ENCODE measurements at places on chromosomes 6 and 20.
A peak's percentile ranks its signal among the peaks of the same experiment; 100 is the strongest.

- no peak for DNase-seq
These were observed 120.5 kb upstream of the ENPP5 start for GRCh38 chr6:46291275-46291633.

DNA sequence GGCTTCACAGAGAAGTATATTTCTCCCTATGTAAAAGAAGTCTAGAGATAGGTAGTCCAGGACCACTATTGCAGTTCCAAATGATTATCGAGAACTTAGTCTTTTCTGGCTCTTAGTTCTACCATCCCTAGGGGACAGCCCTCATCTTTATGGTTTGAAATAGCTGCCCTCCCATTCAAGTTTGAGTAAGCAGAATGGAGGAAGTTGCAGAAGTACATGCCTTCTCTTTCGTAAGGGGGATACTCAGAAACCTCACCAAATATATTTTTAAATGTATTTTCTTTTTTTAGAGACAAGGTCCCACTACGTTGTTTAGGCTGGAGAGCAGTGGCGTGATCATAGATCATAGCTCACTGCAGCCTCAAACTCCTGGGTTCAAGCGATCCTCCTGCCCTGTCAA lies 236.8 kb upstream of the RREB1 start:
- no peak for DNase-seq

DNA sequence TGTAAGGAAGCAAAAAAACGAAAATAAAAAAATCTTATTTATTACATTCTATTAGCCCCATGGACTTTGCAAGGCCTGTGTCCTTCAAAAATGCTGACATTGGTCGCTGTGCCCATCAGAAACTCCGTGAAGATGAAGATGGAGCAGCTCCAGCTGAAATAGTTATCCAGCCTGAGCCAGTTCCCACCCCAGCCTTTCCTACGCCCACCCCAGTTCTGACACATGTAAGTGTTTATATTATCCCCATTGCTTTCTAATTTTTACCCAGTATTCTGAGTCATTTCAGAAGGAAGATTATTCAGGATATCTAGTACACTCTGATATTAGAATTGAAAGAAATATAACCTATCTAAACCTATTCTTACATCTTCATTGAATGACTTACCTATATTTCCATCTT lies 217.7 kb downstream of the ARHGAP18 start:
- no peak for DNase-seq

DNA sequence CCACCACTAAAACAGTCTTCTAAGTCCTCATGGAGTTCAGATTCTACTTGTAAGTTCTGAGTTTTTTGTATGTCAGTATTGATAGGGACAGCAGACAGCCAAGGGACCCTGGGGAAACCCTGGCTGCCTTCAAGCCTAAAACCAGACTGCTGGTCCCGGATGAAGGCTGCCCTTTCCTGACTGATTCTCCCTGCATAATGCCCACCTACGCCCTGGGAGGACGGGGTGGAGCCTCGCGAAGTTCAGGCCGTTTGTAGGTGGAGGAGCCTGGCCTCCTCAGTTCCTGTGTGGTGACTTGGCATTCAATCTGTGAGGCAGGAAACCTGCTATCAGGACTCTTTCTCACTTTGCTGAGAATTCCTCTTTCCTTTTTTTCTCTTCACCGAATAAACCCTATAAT lies 120.3 kb upstream of the LGSN start:
- no peak for DNase-seq

GRCh38 chr6:53294095-53294494 lies 54.7 kb downstream of the ELOVL5 start:
- DNase-seq: no peak

- DNase-seq: no peak
These were observed 9.4 kb downstream of the ARFGAP1 start for GRCh38 chr20:63281742-63282665.

DNA sequence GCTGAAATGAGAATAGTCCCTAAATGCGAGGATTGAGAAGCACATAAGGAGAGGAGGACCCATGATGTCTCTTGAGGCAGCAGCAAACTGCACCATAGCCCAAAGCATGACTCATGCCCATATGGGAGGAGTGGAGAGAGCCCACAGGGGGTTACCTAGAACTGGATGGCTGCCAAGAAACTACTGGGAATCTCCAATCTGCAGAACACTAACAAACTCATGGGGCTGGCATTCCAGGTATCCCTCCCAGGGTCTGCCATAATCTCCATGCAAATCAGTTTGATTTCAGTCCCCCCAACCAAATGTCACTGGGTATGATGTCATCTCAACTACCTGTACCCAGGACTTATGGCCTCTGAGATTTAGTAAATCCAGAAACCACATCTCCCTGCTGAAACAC lies 410.5 kb downstream of the PTPRT start:
- no peak for DNase-seq

DNA sequence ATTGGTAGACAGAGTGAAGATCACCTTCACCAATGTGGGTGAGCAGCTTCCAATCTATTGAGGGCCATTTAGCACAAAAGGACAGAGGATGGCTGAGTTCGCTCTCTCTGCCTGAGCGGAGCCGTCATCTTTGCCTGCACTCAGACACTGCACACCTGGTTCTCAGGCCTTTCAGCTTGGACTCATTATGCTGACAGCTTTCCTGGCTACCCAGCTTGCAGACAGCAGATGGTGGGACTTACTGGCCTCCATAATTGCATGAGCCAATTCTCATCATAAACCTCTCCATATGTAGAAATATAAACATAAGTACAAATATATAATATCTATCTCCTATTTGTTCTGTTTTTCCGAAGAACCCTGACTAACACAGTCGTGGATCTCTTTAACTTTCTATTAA lies 13.7 kb downstream of the TBXT start:
- no peak for DNase-seq

DNA sequence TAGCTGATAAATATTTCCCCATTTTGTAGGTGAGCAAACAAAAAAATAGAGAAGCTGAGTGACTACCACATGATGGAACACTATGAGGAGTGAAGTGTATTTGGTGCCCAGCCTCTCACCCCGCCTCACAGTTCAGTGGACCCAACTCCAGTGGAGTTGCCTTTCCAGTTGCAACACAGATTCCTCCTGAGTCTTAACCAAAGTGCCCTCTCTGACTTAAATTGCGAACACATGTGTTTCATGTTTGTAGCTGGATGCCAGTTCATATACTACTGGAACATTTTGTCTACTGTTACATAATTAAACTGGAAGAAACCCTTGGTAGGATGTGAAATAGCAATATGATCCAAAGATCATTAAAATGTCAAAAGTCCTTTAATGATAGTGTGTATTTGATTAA lies 448.9 kb downstream of the COL12A1 start:
- DNase-seq: no peak

- DNase-seq: no peak
These were observed 103.9 kb downstream of the ESR1 start for GRCh38 chr6:151911401-151911800.

- DNase-seq: no peak
These were observed 43.2 kb upstream of the TBC1D7 start for GRCh38 chr6:13371421-13372072.

DNA sequence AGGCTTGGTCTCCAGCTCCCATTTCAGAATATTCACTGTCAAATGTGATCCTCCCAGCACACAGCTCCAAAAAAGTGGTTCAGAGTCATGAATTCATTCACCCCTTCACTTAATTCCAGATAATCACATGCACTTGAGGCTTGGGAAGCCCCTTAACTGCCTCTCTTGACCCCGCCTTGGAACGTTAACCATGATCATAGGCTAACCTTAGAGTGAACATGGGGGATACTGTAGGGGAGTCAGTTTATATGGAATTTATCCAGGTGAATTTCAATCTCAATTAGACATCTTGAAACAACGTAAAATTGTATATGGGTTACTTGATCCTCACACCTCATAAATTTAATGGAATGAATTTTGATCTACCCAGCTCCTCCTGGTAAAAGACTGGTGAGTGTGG lies 346.8 kb upstream of the ARID1B start:
- DNase-seq: no peak

DNA sequence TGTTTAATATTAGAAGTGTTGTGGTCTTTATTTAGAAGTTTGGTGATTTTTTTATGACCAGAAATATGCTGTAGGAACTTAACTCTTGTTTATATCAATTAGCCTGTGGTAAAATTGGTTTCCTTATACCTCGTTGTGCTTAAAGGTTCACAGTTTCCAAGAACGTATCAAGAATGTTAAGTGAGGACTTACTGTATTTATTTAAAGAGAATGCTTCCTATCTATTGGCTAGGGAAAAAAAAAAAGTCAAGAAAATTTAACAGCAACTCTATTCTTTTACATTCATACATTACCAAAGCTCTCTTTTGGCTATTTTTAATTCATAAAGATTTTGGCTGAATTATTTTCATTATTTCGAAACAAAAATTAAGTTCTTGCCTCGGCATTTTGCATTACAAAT lies 1.6 kb downstream of the KIAA0319 start:
- DNase-seq: no peak

DNA sequence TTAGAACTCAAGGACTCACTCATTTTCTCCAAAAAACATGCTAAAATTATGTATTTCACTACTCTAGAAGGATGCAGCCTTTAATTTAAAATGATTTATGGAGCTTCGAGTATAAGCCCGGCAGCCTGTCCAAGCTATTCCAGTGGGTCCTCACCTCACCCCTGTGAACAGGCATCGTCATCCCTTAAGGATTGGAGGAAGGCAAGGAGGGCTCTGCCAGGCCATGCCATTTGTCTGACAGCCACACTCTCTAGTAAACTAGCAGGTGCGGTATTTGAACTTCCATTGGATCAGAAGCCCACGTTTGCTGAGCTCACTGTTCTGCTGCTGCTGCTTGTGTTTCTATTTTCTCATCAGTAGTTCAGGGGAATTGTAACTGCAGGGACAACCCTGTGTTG lies 39.8 kb upstream of the NAA20 start:
- DNase-seq: no peak

DNA sequence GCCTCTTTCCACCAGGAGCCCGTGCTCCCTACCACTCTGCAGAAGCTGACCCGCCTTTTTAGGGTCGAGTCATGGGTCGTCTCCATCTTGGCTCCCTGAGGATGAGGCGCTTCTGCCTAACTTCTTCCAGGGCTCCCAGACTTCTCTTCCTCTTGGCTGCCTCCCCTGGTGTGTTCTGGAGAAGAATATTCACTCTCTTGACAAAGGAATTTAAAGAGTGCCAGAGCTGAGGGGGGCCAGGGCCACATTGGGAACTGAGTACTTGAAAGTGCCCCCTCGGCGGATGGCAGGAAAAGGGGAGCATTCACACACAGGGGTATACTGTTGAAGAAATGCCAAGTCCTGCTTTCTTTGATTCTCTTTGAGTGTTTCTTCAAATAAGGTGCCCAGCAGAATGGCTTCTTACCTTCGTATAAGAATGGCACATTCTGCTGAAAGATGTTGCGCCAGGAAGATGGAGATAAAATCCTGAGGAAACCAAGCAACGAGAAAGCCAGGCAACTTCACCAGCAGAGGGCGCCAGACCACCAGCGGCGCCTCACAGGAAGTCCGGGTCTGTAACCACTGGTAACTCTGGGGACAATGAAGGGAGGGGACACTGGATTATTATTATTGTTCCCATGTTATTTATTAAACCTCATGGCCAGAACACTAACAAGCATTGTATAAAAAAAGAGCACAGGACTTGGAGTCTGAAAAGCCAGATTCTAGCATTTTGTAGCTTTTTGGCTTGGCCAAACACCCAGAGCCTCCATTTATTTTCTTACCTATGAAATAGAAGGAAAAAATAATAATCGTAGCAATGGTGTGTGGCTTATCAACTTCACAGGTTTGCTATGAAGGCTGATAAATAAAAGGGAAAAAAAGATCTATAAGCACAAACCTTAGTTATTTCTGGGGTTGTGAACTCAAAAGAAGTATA lies 176.7 kb downstream of the HACE1 start:
- DNase-seq: peak; percentile 62

GRCh38 chr6:112144145-112144926 lies 56.9 kb downstream of the FAM229B start:
- DNase-seq: no peak

- DNase-seq: no peak
These were observed 126.9 kb downstream of the DHX35 start for GRCh38 chr20:39089029-39089428.

DNA sequence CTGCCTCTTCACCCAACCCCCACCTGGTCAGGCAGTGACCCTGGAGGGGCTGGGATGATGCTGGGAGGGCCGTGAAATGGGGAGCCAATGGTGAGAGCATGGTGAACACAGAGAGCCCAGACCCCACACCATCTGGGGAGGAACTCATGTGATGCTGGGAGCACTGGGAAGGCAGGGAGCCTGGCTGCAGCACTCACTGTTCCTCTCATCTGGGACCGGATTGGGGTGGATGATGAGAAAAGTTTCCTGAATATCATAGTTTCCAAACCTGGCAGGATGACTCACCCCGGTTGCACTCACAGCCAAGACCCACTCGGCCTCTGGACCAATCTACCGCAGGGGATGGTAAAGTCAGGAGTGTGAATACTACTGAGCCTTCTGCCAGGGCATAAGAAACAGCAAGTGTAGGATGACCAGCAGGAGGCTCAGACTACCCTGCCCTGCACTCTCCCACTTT lies 21.8 kb downstream of the ULBP1 start:
- DNase-seq: no peak

DNA sequence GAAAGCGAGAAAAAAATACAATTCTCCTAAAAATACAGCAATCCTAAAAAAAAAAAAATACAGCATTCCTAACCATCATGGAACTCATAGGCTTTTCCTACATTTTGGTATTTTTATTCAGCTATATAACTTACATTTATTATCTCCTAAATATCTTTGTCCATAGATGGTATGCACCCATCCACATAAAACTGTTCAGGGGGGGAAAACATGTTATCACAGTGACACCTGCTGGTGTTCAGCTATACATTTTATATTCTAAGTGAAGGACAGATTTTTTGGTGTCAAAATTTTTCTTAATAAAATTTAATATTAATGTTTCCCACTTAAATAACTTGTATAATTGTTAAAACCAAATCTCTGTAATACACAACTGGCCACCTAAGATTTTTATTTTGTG lies 58.0 kb downstream of the BLOC1S5 start:
- DNase-seq: peak; percentile 13

- no peak for DNase-seq
These were observed 3.7 kb upstream of the NEDD9 start for GRCh38 chr6:11236076-11236750.

- no peak for DNase-seq
These were observed 44.1 kb downstream of the SCP2D1 start for GRCh38 chr20:18857640-18858039.

GRCh38 chr20:699342-699741 lies 23.7 kb upstream of the SCRT2 start:
- DNase-seq: no peak

DNA sequence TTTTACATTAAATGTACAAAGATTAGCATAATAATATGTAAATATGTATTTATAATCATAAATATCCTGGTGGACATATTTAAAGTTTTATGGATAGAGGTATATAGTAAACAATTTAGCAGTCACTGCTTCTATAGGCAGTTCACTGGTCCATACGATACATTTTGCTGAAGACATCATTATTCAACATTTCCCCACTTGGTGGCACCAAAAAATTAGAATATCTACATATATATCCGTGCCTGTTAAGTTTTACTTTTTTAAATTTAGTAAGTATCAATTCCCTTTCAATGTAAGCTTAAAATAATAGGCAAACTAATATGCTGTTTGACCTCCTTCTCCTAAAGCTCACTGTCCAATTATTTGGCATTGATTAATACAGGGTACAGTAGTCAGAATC lies 64.2 kb downstream of the LMBRD1 start:
- DNase-seq: peak; percentile 29

- no peak for DNase-seq
These were observed 37.9 kb downstream of the PLCG1 start for GRCh38 chr20:41175201-41175651.
